ENCODE measurements at places on chromosomes 7 and 10. TPM values are rescaled to one million over a fixed set of nuclear protein-coding genes. Genes with fewer than 3 reads are reported as not detected.

The RADIL gene
- 13.1 TPM for total RNA-seq

The FAM13C gene
- 0.10 TPM for total RNA-seq

The ADO gene
- 42.5 TPM for total RNA-seq

The ELOVL3 gene
- total RNA-seq = not detected

The TET1 gene
- 2.8 TPM for total RNA-seq

The GATA3 gene
- total RNA-seq = 0.12 TPM

The RASA4 gene
- 4.7 TPM for total RNA-seq

The HNRNPA2B1 gene
- 284 TPM for total RNA-seq

The NUDT13 gene
- 6.3 TPM for total RNA-seq

The OR6V1 gene
- total RNA-seq = not detected

The COL26A1 gene
- 0.09 TPM for total RNA-seq

The SNCG gene
- total RNA-seq = 18.9 TPM

The FKBP6 gene
- total RNA-seq = not detected

The SCIN gene
- total RNA-seq = not detected

The NODAL gene
- total RNA-seq = not detected

The SHOC2 gene
- 34.8 TPM for total RNA-seq

The PDE6C gene
- total RNA-seq = not detected

The PTN gene
- total RNA-seq = not detected

The HYAL4 gene
- not detected for total RNA-seq

The CLRN3 gene
- total RNA-seq = not detected

The GDF10 gene
- not detected for total RNA-seq

The CC2D2B gene
- not detected for total RNA-seq

The DPYSL4 gene
- 1.5 TPM for total RNA-seq

The FAM131B gene
- total RNA-seq = 0.06 TPM

The HGF gene
- not detected for total RNA-seq

The CTBP2 gene
- total RNA-seq = 75.1 TPM

The USP6NL gene
- total RNA-seq = 13.1 TPM

The PITRM1 gene
- total RNA-seq = 52.0 TPM

The EPHB4 gene
- total RNA-seq = 49.1 TPM

The GPR85 gene
- total RNA-seq = not detected
